ENCODE measurements at places on chromosomes 1 and 21. TPM values are rescaled to one million over a fixed set of nuclear protein-coding genes. Genes with fewer than 3 reads are reported as not detected.

DNA sequence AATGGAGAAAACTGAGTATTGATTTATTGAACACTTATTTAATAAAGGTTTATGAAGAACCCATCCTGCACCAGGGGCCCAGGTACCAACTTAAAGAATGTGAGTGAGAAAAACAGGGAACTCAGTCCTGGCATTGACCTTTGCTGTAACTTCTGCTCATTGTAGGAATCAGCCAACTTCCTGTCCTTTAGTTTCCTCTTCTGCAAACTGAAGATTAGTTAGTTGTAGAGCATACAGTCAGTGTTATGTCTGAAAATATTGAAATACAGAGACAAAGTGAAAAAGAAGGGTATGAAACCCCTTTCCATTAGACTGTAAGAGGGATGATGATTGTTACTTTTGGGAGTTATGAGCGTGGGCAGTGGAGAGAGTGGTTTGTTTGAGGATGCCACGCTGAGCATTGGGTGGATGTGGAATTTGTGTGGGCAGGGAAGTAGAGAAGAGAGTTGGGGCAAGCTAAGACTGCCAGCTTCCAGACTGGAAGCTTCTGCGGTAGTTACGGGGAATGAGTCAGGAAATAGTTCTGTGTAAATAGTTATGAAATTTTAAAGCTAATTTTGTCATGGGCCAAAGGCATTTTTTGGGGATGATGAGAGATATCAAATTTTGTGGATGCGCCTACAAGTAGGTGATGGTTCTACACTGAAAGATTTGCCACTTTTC, 89.2 kb downstream of the GPR88 start:
- DNase-seq = no peak

DNA sequence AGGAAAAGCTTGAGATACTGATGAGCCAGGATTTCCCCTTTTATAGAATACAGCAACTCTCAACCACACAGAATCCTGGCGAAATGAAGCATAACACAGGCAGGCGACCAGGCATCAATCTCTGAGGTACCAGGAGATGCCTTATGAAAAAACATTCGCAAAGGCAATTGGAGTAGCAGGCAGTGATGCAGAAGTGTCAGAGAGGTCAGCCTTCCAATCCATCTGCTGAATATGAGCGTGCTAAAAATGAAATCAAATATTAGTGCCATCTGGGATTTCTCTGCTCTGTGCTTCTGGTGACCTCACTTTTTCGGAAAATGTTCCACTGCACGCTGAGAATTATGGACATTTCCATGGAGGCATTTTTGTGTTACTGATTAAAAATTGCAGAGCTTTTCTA, 258.8 kb downstream of the VAV3 start:
- no peak for DNase-seq

DNA sequence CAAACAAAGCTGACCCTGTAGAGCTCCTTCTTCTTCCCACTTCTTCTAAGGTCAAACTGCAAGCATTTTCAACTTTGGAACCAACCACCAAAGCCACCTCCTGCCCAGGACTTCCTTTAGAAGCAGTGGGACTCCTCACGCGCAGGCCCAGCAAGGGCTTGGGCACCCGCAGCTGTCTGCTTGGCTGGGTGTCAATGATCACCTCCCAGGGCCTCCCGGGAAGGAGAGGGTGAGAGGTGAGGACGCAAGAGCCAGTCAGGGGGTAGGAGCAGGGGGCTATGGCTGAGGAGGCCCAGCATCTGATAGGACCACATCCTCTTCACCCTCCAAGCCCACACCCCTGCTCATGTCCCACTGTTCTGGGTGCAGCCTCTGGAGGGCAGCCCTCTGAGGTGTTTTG, 10.2 kb downstream of the KLHL21 start:
- DNase-seq = no peak

- no peak for DNase-seq
Observed at GRCh38 chr1:59248758-59249157, 48.1 kb upstream of the FGGY start.

DNA sequence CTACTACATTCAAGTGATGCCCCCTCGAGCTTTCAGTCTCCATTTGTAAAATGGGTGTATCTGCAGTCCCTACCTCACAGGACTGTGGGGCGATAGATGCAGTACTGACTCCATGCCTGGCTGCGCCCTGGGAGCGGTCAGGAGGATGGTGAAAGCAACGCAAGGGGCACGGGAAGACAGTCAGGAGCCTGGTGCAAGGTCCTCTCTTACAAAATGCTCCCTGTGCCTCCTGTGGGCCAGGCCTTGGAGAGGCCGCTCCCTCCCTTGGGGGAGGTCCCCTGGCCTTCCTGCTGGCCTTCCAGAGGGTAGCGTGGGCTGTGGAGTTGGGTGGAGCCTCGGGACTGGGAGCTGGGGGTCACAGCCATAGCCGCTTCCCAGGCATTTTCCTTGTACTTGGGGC, 21.6 kb downstream of the FAM151A start:
- no peak for DNase-seq

- DNase-seq = no peak
Observed at GRCh38 chr1:29827801-29828525, 591.6 kb downstream of the PTPRU start.

DNA sequence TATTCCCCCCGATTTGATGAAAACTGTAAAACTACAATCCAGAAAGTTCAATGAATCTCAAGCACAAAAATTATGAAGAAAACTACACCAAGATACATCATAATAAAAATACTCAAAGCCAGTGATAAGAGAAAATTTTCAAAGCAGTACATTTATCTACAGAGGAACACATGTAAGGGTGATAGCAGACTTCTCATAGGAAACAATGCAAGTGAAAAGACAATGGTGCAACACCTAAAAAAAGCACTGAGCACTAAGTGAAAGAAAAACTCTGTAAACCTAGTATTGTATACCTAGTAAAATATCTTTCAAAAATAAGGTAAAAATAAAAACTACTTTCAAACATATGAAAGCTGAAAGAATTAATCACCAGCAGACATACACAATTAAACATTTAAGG, 76.1 kb upstream of the IRF2BP2 start:
- no peak for DNase-seq

GRCh38 chr1:205706601-205707502, 26.5 kb upstream of the SLC45A3 start:
- no peak for DNase-seq

DNA sequence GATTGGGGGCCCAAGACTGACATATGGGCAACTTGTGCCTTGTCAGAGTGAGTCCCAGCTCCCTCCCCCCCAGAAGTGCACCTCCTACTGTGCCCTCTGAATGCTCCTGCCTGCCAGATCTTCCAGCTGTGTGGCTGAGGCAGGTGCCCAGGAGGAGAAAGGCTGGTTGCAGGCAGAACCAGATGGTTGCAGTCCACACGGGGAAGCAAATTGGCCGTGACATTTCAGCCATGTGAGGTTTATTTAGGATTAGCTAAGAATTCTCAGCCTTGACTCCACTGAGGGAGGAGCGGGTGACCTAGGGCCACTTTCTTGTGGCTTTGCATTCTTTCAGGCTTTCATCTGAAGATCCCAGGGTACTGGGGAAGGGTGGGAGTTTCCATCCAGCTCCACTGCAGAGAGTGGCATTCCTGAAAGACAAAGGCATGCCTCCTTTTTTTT, 33.8 kb downstream of the PEX14 start:
- DNase-seq = no peak

- DNase-seq = no peak
Observed at GRCh38 chr1:5955479-5955977, 36.7 kb downstream of the NPHP4 start.

DNA sequence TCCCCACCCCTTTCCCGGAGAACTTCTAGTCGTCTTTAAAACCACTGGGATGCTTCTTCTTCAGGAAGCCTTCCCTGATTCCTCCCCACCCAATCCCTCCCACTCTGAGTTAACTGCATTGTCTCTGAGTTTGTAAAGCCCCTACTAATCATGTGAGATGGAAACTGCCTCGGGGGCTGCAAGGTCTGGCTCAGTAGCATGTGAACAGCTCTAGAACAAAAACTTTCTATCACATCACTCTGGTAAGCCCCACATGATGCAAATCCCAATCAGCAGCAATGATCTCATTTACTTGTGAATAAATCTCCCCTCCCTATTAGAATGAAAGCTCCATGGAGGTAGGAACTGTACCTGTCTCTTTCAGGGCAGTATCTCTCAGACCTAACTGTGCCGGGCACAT, 141.0 kb upstream of the JUN start:
- DNase-seq = no peak

GRCh38 chr1:96240438-96240837, 481.1 kb upstream of the PTBP2 start:
- DNase-seq = no peak

GRCh38 chr1:54885807-54886723, 930 bp downstream of the DHCR24 start:
- peak; percentile 14 for DNase-seq

- no peak for DNase-seq
Observed at GRCh38 chr1:1922956-1923833, 4.1 kb upstream of the TMEM52 start.

DNA sequence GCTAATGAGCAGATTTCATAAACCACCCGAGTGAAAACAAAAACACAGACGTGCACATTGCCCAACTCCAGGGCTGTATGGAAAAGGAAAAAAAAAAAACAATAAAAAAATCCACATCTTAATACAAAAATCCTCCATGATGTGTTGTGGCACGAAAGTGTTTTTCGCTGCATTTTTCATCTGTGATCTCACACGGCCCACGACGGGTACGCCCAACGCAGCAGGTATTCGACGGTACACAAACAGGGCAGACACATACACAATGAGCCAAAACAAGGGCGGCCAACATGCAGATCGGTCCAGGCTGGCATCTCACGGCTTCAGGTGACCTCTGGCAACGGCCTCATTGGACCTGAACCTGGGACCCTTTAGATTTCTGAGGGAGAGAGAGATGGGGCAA, 31.1 kb downstream of the CASZ1 start:
- no peak for DNase-seq

DNA sequence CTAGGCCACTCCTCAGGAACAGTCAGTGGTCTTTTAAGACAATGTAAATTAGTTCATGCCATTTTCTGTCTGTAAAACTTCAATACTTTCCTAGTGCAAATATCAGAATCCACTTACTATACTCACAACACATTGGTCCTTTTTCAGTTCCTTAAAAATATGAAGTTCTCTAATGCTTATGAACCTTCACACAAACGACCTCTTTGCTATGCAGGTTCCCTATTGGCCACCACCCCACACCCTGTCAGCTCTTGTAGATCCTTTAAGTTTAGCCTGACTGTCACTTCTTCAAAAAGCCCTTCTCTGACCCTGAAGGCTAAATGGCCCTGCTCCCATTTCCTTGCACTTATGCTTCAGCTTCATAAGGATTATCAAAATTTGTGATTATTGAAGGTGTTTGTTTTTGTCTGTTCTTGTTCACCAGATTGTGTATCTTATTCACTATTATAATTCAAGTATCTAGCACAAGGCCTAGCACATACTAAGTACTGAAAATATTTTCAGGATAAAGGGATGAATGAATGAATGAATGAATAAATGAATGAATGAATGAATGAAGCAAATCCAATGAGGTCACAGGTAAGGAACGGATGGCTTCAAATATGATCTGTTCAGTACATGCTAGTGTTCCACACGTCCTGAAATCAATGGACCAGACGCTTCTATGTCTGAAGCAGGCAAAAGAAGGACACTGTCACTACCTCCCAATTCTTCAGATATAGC, 373.9 kb downstream of the VAV3 start:
- DNase-seq = no peak

GRCh38 chr1:74834261-74834660, 101.3 kb downstream of the TYW3 start:
- DNase-seq = no peak

- no peak for DNase-seq
Observed at GRCh38 chr1:57966751-57967406, 543.0 kb upstream of the DAB1 start.

- DNase-seq = peak; percentile 61
Observed at GRCh38 chr1:55073187-55073916, 34.0 kb downstream of the PCSK9 start.

- DNase-seq = no peak
Observed at GRCh38 chr1:3917761-3918160, 17.7 kb upstream of the C1orf174 start.

- DNase-seq = no peak
Observed at GRCh38 chr1:14662116-14662515, 63.6 kb downstream of the KAZN start.

DNA sequence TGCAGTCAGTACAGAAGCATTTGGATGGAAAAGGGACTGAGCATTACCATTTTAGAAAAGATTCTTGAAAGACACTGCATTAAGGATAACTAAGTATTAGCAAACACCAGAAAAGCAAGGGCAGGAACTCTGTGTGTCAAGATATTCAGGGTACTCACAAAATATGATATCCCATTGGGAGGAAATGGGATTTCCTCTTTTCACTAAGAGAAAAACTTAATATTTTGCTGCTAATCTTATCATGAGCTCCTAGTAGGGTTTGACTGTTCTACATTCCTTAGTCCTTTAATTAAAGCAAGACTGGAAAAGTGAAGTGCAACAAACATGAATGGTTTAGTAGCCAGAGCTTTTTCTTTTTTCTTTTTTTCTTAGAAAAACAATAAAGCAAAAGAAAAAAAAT, 305.9 kb upstream of the ADGRL4 start:
- DNase-seq = no peak

DNA sequence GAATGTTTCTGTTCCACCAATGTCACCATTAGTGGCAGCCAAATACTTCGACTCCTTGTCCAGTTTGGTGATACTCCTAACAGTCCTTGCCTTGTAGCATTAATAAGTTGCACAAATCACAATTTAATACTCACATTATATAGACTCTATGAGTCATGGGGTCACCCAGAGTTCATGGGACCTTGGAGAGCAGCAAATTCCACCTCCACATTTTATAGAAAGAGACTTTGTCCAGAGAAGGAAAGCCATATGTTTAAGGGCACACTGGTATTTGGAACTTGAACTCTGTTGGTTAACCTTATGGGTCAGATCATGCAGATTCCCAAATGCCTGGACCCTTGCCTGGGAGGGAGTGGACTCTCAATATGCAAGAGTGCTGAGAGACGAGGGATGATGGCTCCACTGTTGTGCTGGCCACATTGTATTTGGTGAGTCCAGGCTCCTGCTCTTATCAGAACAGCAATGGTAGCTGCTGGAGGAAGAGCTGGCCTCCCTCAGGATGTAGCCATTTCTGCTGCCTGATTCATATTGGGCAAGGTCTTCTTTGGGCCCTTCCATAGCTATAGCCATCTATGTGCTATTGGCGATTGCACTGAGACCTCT, 30.6 kb downstream of the DNAJC6 start:
- no peak for DNase-seq

ZNF697 gene
- 0.50 TPM for total RNA-seq

GBP2 gene
- total RNA-seq = 294 TPM

E2F2 gene
- 32.0 TPM for total RNA-seq

OPTC gene
- not detected for total RNA-seq

DYRK3 gene
- 8.3 TPM for total RNA-seq

KPRP gene
- not detected for total RNA-seq

PGLYRP3 gene
- not detected for total RNA-seq

COL8A2 gene
- total RNA-seq = 0.05 TPM

CD5L gene
- not detected for total RNA-seq

FNDC10 gene
- total RNA-seq = 1.9 TPM

RXRG gene
- total RNA-seq = 0.16 TPM

ZBTB18 gene
- 5.3 TPM for total RNA-seq

PTPN14 gene
- 4.1 TPM for total RNA-seq

All from activated CD4-positive, alpha-beta T cell treated with anti-CD3 and anti-CD28 coated beads for 36 hours (primary cell).